ENCODE measurements at places on chromosomes 5 and 9.

- DNase-seq = no peak
These were observed 376.2 kb downstream of the IRX2 start for GRCh38 chr5:2375291-2375690.

- peak; percentile 45 for DNase-seq
These were observed 57.4 kb upstream of the PTCH1 start for GRCh38 chr9:95574176-95574575.

DNA sequence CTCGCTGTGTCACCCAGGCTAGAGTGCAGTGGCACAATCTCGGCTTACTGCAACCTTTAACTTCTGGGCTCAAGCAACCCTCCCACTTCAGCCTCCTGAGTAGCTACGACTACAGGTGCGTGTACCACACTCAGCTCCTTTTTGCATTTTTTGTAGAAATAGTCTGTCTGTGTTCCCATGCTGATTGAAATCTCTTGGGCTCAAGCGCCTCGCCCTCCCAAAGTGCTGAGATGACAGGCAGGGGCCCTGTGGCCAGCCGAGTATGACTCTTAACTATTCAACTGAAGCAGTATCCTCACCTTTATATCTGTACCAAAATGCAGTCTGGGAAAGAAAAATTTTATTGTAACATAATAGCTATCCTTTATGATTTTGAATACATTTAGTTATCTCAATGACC, 12.2 kb upstream of the NIM1K start:
- no peak for DNase-seq

DNA sequence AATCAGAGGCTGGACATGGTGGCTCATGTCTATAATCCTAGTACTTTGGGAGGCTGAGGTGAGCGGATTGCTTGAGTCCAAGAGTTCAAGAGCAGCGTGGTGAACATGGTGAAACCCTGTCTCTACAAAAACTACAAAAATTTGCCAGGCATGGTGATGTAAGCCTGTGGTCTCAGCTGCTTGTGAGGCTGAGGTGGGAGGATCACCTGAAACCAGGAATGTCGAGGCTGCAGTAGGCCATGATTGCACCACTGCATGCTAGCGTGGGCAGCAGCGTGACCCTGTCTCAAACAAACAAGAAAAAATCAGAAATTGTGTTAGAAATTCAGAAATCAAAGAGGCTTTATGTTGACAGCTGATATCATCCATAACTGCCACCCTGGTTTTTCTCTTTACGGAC, 21.4 kb downstream of the JMY start:
- no peak for DNase-seq

- DNase-seq = no peak
These were observed 558.3 kb downstream of the CHSY3 start for GRCh38 chr5:130462516-130462915.

- DNase-seq = no peak
These were observed 920 bp downstream of the LPCAT1 start for GRCh38 chr5:1522601-1523479.

DNA sequence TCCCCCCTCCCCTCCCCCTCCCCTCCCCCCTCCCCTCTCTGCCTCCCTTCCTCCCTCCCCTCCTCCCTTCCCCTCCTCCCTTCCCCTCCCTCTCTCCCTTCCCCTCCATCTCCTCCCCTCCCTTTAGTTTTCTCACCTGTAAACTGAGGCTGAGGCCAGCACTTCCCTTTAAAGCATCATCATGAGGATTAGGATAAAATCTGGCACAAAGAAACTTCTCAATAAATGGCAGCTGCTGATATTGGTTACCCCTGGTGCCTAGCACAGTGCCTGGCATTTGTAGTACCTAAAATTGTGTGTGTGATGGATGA, 41.9 kb downstream of the RAI14 start:
- no peak for DNase-seq

Measured in CD4-positive, alpha-beta T cell treated with Interleukin-10 for 1 hour (primary cell).